ENCODE measurements at places on chromosomes 7 and 10. TPM values are rescaled to one million over a fixed set of nuclear protein-coding genes. Genes with fewer than 3 reads are reported as not detected.

Gene TAS2R39
- not detected for polyA plus RNA-seq

Gene PROSER2
- polyA plus RNA-seq = not detected

Gene MRLN
- not detected for polyA plus RNA-seq

Gene CFTR
- polyA plus RNA-seq = not detected

Gene ADAP1
- polyA plus RNA-seq = 7.0 TPM

Gene FAM180A
- not detected for polyA plus RNA-seq

All from naive B cell (primary cell).